ENCODE measurements at places on chromosomes 7 and 10.

DNA sequence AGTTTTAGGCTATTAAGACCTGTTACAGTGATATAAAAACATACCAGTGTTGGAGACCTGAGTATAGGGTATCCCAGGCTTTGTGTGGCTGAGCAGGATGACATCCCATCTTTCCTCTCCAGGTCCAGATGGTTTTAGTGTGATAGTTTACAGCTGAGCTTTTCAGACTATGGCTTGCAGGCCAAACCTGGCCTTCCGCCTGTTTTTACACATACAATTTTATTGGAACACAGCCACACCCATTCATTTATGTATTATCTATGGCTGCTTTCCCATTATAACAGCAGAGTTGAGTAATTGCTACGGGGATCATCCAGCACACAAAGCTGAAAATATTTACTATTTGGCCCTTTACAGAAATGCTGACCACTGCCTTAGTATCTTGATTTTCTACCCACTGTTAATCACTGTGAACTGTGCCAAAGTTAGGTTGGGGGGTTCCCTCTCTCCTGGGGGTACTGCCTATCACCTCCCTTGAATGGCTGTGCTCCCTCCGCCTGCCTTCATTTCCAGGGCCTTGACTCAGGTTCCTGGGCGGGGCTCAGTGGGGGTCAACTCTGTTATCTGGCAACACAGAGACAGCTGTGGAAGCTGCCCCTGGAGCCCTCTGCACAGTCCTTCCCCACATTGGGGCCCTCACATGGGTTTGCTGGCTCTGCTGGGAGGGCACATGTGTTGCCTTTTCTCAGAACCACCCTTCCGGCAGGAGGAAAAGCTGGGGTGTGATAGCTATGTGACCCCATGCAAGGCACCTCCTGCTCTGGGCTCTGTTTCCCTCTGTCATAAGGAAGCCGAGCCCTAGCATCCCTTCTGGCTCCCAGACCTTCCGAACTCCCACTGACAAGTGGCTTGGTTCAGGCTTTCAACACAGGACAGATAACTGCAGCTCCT is 40.3 kb upstream of the SH2D4B start:
- DNase-seq = no peak

GRCh38 chr7:47221826-47222225 is 360.1 kb downstream of the TNS3 start:
- no peak for DNase-seq

DNA sequence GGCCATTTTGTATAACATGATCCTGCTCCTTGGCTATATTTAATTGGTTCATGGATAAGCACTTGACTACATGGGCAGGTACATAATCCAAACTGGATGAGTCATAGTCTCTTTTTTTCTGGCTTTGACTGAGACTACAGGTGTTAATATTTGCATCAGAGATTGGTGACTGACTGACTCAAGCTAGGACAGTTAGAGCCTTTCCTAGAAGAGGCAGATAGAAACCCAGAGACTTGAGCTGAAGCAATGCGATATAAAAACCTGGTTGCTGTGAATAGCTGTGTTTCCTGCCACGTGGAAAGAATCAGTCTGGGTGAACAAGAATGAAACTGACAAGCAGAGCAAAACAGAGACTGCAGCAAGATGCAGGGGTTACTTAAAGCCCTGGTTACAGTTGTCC is 81.0 kb downstream of the SAMD9 start:
- DNase-seq = no peak

- no peak for DNase-seq
These were observed 286.9 kb upstream of the DKK1 start for GRCh38 chr10:52027055-52027705.

- DNase-seq = peak; percentile 64
These were observed 5.3 kb upstream of the PRKRIP1 start for GRCh38 chr7:102390697-102391484.

DNA sequence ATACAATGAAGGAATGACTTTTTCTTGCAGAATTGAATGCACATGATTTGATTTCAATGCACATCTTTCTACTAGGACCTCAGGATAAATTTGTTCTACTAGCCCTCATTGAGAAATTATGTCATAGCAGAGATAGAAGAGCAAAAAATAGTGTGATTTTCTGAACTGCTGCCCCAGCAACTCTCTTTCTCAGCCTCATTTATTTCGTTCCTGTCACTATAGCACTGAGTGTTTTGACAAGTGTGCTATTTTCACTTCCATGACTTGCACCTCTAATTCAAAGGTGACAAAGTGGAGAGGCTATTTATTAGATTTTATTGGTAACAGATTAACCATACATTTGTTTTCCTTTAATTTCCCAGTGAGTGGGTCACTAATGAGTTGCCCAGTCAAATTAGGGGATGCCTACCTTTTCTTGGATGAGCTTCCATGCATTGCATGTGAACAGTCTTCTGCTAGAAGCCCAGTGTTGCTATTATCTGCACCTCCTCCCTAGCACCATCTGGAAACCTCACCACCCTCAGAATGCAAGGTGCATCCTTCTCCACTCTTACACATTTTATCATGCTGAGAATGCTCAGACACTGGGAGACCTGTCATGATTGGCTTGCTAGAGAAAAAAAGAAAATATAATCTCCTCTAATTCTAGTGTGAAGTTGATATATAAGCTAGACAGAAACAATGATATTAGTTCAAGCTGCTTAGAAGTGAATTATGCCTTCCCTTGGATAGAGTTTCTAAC is 119.6 kb upstream of the CTTNBP2 start:
- no peak for DNase-seq

Measured in tibial nerve (tissue), 4 donors.